ENCODE measurements at places on chromosomes 12 and 14. TPM values are rescaled to one million over a fixed set of nuclear protein-coding genes. Genes with fewer than 3 reads are reported as not detected.

Gene CBLN3
- 1.0 TPM for total RNA-seq

Gene GPR162
- total RNA-seq = 0.41 TPM

Gene CACNA1C
- 0.03 TPM for total RNA-seq

Gene ZFHX2
- total RNA-seq = 0.95 TPM

Gene CKB
- 170 TPM for total RNA-seq

Gene CRIP1
- 1,936 TPM for total RNA-seq

Measured in A549 treated with AZD2906 at 1 μM for 4 hours (cell line).